ENCODE measurements at places on chromosomes 4 and X. TPM values are rescaled to one million over a fixed set of nuclear protein-coding genes. Genes with fewer than 3 reads are reported as not detected.
A peak's percentile ranks its signal among the peaks of the same experiment; 100 is the strongest.

DNA sequence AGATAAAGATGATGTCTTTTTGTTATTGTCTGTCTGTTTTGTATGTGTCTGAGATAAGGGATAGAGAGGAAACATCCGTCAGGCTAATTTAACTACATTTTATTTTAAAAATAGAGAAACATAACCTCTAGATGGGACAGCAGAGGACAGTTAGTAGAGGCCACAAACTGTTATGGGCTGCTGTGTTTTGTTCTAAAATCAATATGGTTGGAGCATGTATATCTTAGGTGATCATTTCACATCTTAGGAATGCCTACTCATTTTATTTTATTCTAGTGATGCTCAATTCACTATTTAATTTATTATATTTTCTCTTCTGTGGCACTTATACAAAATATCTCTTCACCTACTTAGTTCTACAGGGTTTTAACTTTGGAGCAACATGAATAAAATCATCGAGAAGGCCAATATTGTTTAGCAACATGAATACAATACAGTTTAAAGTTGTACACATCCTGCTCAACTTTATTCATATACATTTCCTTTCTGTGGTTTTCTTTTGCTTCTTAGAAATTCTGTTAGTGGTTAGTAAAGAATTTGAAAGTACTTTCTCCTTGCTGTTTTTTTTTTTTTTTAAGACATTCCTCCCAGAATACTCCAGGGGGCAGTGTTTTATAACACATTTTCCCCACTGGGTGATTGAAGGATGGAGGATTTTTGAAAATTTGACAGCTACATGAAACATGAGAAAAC, 392.9 kb downstream of the UNC5C start:
- DNase-seq = peak; percentile 41

GRCh38 chr4:156503119-156503518, 468.5 kb downstream of the PDGFC start:
- DNase-seq = no peak

DNA sequence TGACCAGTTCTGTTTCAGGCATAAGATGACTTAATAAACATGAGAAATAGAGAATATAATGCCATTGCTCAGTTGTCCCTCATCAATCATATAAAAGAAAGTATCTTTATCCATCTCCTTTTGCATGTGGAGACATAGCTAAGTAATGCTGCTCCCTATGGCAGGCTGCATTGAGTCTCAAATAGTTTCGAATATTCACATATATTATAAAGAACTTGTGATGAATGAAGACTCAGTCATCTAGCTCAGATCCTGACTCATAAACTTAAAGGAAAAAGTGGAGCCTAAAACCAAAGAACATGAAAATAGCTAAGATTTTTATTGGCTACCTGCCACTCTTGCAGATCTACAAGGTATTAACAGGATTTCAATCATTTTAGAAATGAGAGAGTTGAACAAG, 11.7 kb upstream of the TLL1 start:
- no peak for DNase-seq

- no peak for DNase-seq
These were observed 81.0 kb downstream of the WWC2 start for GRCh38 chr4:183180096-183180495.

- DNase-seq = no peak
These were observed 677 bp upstream of the CYP4V2 start for GRCh38 chr4:186190581-186191199.

DNA sequence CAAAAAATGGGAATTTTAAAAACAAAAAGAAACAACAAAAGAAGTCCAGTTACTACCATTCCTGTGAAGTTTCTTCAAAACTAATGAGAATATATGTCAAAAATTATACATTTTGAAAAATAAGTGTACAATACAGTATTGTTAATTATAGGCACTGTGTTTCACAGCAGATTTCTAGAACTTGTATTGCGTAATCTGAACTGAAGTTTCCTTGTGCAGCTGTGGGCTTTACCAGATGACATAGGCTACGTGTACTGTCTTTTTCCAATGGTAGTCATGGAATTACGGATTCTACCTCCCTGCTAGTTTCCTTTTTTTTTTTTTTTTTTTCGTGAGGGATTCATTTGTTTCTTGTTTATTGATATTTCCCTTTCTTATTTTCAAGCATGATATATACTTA, 113.8 kb upstream of the GABRA2 start:
- no peak for DNase-seq

- no peak for DNase-seq
These were observed 6.1 kb downstream of the SPATA18 start for GRCh38 chr4:52057196-52057595.

- no peak for DNase-seq
These were observed 154.8 kb upstream of the PDE5A start for GRCh38 chr4:119783189-119783983.

DNA sequence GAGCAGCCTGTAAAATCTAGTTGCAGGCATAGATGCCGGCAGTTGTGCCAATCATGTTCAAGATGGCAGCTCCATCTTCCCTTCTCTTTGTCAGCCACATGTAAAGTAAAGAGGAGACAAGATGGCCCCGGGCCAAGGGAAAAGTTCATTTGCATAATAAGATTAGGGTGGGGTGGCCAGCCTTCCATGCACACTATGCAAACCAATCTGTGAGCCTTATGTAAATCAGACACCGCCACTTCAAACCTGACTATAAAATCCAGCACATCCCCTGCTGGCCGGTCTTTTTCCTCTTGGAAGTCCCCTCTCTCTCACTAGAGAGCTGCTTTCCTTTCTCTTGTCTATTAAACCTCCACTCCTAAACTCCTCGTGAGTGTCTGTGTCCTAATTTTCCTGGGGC, 78.9 kb upstream of the CBR4 start:
- DNase-seq = no peak

GRCh38 chr4:2378401-2378800, 40.0 kb downstream of the ZFYVE28 start:
- no peak for DNase-seq

- DNase-seq = no peak
These were observed 339.0 kb upstream of the SPANXN4 start for GRCh38 chrX:142686653-142687283.

DNA sequence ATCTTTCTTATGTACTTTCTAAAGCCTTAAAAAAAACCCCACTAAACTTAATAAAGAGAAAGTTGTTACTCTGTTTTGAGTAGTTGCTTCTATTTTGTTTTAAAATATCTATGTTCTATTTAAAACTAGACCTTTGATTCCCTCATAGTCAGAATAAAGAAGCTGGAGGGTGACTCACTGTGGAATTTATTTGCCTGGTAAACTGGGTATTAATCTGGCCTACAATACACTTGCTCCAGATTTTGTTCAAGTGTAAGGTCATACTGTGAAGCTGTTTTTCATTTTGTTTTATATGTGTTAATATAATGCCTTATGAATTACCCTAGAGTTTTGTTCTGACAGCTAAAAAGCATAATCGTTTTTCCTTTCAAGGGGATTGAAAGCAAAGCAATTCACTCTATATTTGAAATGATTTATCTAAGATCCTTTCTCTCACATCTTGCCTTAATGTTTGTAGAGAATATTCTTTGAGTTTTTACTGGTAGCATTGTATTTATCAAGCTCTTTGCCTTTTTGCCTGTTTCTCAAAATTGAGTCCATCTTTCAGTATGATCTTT, 277.4 kb upstream of the PITX2 start:
- DNase-seq = peak; percentile 20

DNA sequence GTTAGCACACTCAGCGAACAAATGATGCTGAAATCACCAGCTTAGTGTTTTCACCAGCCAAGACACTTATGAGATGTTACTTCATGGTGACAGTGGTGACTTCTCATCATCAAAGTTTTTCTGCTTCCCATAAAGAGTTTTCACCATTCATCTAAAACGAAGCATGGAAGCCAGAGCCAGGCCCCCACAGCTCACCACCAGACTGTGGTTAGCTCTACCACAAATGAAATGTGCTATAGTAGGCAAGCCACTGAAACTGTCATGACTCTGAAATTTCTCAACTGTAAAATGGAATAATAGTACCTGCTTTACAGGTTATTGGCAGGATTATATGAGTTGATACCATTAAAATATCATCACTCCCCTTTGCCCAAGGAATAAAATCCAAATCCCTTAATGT, 56.4 kb upstream of the HHIP start:
- no peak for DNase-seq

DNA sequence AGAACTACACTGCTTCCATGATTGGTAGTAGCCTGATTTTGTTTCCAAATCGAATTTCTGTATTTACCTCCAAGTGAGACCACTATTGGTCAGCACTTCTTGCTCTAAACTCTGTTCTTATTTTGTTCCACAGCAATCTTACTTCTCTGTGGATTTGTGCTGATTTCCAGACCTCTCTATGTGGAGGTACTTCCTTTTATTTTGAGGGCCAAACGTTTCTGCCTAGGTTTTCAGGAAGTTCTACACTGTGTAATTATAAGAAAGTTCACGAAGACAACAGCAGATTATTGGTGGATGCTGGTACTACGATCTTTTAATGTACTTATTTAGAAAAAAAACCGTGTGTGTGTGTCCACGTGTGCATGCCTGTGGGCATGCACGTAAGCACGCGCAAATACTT, 46.7 kb downstream of the DTHD1 start:
- DNase-seq = no peak

DNA sequence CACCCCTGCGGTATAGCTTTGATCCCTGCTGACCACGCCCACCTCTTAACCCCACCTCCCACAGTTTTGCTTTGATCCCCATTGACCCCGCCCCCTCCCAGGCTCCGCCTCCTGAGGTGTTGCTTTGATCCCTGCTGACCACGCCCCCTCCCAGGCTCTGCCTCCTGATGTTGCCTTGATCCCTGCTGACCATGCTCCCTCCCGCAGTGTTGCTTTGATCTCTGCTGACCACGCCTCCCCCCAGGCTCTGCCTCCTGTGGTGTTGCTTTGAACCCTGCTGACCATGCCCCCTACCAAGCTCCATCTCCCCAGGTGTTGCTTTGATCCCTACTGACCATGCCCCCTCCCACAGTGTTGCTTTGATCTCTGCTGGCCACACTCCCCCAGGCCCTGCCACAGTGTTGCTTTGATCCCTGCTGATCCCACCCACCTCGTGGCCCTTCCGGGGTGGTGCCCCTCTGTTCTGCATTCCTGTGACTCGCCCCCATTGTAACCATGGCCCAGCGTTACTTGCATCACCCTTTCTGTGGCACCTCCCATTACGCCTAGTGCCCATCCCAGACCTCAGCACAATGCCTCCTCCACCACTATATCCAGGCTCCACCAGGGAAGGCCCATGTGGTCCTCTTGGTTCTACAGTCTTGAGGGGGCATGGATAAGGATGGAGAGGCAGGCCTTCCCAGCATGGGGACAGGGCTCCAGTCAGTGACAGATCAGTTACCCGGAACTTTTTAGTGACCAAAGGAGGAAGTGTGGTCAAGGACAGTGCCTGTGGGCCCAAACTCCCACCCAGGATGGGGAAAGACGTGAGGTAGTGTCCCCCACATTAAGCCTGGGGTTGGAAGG, 70.8 kb downstream of the ADRA2C start:
- DNase-seq = no peak

SSX1 gene
- not detected for total RNA-seq

NRK gene
- total RNA-seq = 3.6 TPM

PCSK1N gene
- total RNA-seq = not detected

DCAF12L2 gene
- not detected for total RNA-seq

CHRDL1 gene
- total RNA-seq = 0.36 TPM

MAGEE1 gene
- total RNA-seq = 0.56 TPM

FHDC1 gene
- under 0.01 TPM for total RNA-seq

SYNPO2 gene
- total RNA-seq = 1.7 TPM

RHOXF2B gene
- total RNA-seq = not detected

MSX1 gene
- 1.1 TPM for total RNA-seq

CSAG3 gene
- not detected for total RNA-seq

CFAP99 gene
- total RNA-seq = not detected

BGN gene
- total RNA-seq = 11.3 TPM

IRAK1 gene
- 33.3 TPM for total RNA-seq

NDUFC1 gene
- total RNA-seq = 25.1 TPM

TMEM150C gene
- 0.36 TPM for total RNA-seq

All from IMR-90 (cell line).